ENCODE measurements at places on chromosomes 3 and 15.

GRCh38 chr3:104245261-104245660 is 1121.4 kb upstream of the ALCAM start:
- DNase-seq: no peak

DNA sequence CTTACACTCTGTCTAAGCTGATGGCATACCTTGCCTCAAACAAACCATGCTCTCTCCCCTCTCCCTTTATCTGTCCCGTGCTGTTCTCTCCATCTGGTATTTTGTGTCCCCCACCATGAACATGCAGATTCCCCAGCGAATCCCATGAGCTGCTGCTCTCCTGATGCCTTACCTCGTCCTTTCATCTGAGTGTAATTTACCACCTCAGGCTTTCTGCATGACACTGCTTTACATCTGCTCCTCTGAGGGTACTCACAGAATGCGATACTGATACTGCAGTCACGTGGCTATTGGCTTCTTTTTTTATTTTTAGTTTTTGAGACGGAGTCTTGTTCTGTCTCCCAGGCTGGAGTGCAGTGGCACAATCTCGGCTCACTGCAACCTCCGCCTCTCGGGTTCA is 341.7 kb downstream of the PTPRG start:
- DNase-seq: no peak

GRCh38 chr15:26394801-26395200 is 378.1 kb downstream of the GABRB3 start:
- no peak for DNase-seq

- DNase-seq: no peak
Observed at GRCh38 chr15:35455201-35455600, 90.8 kb downstream of the DPH6 start.
